ENCODE measurements at places on chromosomes 1 and 21.

GRCh38 chr1:204915861-204916495 is 45.3 kb downstream of the NFASC start:
- DNase-seq = no peak

- no peak for DNase-seq
Observed at GRCh38 chr1:209198961-209199750, 384.4 kb upstream of the CAMK1G start.

DNA sequence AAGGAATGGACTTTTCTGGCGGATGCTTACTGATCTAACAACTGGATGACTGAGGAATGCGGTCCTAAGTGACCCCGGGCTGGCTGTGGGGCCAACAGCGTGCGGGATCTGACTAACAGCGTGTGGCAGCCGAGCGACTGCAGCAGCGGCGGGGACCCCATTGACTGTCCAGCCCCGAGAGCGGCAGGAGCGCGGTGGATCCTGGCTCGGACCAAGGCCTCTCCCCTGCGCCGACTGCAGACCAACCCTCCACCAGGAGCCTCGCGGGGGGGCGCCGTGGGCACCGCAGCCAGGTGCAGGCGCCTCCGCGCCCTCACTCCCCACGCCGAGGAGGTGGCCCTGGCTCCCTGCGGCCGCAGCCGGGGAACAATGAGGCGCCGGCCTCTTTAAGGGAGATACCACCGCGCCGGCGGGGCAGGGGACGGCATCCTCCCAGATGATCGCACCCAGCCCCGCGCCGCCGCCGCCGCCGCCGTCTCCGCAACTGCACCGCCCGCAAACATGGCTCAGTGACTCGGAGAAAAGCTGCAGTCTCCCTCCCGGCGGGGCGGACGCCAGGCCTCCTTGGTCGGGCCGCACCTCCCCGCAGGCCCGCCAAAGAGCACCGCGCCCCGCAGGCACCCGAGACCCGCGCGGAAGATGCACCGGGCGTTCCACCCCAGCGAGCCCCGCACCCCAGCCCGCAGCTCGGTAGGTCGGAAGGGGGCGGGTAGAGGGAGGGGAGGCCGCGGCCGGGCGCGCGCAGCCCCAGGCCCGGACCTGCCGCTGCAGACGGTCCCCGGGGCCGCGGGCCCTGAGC is 694 bp upstream of the PDIK1L start:
- peak; percentile 84 for DNase-seq

DNA sequence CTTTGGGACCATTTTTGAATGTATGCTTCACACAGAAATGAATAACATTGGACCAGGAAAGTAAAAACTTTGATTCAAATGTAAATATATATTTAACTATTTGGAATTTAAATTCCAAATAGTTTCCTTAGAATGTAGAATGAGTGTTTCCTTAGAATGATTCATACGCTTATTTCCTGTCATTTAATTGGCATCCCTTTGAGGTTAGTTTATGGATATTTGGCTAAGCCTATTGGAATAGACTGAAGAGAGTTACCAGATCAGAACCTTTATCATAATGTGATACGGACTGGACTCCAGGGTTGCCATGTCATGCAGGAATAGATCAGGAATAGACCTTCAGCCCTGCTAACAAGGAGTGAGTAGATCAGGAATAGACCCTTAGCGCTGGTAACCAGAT is 133.1 kb downstream of the TNNI3K start:
- DNase-seq = no peak

Measured in liver (tissue), 10 donors.